Right ventricle myocardium inferior (tissue), 1 donor: ENCODE measurements at places on chromosomes 13 and 19. TPM values are rescaled to one million over a fixed set of nuclear protein-coding genes. Genes with fewer than 3 reads are reported as not detected.

PEPD gene
- total RNA-seq: 32.1 TPM

WDFY2 gene
- 4.7 TPM for total RNA-seq

- no peak for DNase-seq
Observed at GRCh38 chr19:56069642-56070041, 51.5 kb downstream of the ZNF787 start.

DNA sequence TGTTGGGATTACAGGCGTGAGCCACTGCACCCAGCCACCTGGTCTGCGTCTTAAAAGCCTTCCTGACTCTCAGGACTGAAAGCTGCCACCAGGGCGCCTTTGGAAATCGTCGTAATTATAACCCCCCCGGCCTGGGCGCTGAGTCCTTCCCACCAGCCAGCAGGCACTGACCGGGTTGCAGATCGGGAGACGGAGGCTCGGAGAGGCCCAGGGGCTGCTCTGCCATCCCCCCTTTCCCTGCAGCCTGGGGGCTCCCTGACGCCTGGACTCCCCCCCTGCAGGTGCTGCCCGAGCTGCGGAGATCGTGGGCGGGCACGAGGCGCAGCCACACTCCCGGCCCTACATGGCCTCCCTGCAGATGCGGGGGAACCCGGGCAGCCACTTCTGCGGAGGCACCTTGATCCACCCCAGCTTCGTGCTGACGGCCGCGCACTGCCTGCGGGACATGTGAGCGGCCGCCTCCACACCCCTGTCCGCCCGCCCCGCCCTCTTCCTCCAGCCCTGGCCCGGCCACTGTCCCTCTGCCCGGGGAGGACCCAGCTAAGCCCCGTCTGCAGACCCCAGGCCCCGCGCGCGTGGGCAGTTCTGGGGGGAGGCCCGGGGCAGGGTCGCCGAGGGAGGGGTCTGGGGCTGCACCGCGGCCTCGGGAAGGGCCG is 2.5 kb downstream of the PRTN3 start:
- peak; percentile 79 for DNase-seq

GRCh38 chr19:8342316-8342683 is 762 bp downstream of the KANK3 start:
- no peak for DNase-seq

DNA sequence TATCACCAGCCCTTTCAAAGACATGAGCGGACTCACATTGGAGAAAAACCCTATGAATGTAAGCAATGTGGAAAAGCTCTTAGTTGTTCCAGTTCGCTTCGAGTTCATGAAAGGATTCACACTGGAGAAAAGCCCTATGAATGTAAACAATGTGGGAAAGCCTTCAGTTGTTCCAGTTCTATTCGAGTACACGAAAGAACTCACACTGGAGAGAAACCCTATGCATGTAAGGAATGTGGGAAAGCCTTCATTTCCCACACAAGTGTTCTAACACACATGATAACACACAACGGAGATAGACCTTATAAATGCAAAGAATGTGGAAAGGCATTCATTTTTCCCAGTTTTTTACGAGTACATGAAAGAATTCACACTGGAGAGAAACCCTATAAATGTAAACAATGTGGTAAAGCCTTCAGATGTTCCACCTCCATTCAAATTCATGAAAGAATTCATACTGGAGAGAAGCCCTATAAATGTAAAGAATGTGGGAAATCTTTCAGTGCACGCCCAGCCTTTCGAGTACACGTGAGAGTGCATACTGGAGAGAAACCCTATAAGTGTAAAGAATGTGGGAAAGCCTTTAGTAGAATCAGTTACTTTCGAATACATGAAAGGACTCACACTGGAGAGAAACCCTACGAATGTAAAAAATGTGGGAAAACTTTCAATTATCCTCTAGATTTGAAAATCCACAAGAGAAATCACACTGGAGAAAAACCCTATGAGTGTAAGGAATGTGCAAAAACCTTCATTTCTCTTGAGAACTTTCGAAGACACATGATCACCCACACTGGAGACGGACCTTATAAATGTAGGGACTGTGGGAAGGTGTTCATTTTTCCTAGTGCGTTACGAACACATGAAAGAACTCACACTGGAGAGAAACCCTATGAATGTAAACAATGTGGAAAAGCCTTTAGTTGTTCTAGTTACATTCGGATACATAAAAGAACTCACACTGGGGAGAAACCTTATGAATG is 17.6 kb downstream of the ZNF791 start:
- no peak for DNase-seq

DNA sequence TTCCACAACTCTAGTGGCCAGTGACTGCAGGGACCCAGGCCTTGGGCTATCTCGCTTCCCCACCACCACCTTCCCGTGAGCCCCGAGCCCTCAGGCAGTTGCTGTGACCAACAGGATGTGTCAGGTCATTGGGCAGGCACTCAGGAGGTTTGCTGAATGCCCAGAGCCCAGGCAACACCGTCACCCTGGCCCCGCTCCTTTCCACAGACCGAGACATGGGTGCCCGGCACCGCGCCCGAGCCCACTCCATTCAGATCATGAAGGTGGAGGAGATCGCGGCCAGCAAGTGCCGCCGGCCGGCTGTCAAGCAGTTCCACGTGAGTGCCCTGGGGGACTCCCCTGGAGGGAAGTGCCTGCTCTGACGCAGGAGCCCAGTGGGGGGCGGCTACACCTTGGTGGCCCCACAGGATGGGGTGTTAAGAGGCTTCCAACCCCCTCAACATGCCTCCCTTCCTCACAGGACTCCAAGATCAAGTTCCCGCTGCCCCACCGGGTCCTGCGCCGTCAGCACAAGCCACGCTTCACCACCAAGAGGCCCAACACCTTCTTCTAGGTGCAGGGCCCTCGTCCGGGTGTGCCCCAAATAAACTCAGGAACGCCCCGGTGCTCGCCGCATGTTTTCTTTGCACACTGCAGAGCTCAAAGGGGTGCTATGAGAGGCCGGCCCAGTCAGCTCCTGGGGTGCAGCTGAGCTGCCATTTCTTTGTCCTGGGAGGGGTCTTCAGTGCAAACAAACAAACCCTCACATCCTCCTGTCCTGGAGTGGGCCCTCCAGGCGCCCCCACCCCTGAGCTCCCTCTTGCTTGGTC is 3.2 kb downstream of the RPL18A start:
- DNase-seq: peak; percentile 57

DNA sequence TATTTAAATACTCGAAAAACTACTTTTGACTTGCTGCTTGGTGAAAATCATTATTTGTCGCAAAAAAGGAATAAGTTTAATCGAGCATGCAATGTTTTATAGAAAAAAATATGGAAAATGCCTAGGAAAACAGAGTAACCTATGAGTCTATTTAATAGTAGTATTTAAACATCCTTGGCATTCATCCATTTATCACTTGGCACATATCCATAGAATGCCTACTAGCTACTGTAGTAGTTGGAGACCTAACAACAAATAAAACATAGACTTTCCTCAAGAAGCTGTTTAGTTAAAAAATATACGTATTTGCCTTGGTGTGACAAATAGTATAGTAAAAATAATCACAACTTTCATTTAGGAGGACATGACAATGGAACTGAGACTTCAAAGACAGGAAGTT is 302.1 kb downstream of the DIAPH3 start:
- no peak for DNase-seq

- DNase-seq: no peak
Observed at GRCh38 chr13:30431269-30431940, 9.1 kb downstream of the UBE2L5 start.

- no peak for DNase-seq
Observed at GRCh38 chr19:13090511-13091231, 12.0 kb downstream of the LYL1 start.

GRCh38 chr13:96403651-96404050 is 313.7 kb downstream of the HS6ST3 start:
- DNase-seq: no peak

DNA sequence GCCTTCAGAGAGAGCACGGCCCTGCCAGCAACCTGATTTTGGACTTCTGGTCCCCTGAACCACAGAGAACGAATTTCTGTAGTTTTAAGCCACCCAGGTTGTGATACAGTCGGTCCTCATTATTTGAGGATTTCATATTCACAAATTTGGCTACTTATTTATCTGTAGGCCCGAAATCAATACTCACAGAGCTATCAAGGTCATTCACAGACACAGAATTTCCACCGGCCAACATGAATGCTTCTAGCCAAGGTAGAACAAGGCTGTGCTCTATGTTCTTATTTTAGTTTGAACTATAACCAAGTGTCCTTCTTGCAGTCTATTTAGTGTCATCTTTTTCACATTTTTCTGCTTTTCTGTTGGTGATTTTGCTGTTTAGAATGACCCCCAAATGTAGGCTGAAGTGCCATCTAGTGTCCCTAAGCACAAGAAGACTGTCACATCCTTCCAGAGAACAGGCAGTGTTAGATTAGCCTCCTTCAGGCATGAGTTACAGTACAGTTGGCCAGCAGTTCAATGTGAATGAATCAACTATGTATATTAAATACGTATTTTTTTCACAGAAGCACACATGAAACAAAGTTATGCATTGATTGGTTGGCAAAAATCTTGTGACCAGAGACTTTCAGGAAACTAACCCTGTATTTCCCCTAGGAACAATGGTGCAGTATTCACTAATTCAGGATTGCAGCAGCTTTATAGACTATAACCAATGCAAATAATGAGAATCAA is 63.5 kb downstream of the C13orf42 start:
- no peak for DNase-seq

GRCh38 chr13:112910616-112911280 is 58.3 kb upstream of the MCF2L start:
- no peak for DNase-seq
